ENCODE measurements at places on chromosomes 4 and X.
A peak's percentile ranks its signal among the peaks of the same experiment; 100 is the strongest.

DNA sequence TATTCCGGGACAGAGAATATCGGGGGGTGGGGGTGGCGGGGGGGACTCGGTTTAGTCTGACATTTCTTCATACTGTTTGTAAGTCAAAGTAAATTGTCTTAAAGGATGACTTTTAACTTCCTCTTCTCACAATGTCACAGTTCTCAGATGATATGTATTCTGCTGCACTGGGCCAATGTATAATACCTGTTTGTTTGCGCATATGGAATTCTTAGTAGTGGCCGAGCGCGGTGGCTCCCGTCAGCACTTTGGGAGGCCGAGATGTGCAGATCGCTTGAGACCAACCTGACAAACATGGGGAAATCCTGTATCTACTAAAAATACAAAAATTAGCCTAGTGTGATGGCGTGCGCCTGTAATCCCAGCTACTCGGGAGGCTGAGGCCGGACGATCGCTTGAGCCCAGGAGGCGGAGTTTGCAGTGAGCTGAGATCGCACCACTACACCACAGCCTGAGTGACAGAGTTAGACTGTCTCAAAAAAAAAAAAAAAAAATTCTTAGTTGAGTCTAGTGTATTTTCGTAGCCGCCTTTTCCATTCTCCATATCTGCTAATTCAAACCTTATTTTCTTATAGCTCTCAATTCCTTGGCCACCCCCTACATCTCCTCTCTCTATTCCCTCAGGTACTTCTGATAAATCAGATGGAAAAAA lies 851 bp downstream of the POLR2B start:
- no peak for DNase-seq

DNA sequence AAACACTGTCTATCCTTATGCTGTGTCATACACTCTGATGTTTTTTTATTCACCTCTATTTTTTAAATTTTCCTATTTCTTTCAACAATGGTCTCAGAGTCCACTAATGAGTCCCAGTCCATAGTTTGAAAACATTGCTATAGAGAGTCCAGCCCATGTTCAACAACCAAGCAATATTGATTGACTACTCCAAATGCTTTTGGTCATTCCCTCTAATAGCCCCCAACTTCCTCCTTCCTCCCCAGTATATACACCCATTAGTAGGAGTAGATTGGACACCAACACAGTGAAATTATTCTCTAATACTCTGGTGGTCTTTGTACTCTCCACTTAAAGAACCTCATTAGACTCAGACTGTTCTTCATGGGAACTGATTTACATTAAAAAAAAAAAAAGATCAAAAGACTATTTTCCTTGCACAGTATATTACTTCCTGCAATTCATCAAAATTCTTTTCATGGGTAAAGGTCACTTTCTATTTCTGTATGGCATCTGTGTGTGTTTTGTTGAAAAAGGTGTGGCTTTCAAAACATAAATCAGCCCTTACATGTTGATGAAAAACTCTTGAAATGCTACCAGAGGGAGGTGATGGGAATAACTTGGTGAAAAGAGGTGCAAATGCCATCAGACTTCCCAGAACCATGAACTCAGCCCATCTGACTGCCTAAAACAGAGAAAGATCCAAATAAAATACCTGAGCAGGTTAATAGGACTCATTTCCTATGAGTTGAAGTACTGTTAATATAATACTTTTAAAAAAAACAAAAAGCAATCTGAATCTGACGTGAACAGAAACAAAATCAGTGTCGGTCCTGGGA lies 250.3 kb upstream of the KLF3 start:
- DNase-seq: no peak

DNA sequence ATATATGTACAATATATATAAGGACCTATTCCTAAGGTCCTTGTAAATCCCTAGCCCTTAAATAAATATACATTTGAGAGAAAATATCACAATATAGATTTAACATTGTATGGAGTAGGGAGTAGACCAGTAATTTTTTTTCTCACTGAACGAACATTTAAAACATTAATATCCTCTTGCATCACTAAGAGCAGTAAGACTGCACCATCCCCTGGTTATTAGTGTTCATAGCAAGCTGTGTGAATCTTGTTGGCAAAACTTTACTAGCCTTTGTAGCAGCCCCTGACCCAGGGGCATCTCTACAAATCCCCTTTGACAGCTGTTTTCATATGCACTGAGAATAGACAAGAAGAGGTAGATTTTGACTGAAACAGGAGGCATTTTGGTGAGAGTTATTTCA lies 146.5 kb downstream of the IL1RAPL2 start:
- no peak for DNase-seq

- DNase-seq: no peak
Measured at GRCh38 chr4:109801895-109802319, at the start of gene CFI. Gene CFI, minus strand, starts transcription at chr4:109801999. Its CDS starts 28 bp downstream, at chr4:109801971.

DNA sequence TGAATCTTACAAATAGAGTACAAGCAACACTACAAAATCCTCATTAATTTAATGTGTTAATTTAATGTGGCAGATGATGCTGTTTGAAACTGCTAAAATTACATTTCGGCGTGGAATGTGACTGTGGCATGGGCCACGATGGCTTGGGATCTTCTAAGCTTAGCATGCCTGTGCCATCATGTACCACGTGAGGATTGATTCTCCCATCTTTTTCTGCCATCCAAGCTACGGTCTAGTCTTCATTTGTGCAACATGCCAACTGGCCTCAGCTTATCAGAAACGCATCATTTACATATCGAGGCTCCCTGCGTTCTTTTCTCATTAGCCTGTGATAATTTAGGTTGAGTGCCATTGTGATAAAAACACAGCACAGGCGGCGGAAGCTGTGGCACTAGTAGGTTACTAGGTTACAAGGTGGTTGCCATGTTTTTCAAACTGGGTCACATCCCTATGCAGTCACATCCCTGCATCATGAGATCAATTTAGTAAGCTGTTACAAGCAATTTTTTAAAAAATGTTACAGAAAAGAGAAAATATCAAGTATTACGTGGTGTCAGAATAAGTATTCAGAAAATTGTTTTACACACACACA lies 189.9 kb upstream of the RBPJ start:
- no peak for DNase-seq

GRCh38 chr4:83208371-83209365 lies 75.9 kb downstream of the COQ2 start:
- no peak for DNase-seq

- peak; percentile 79 for DNase-seq
Measured at GRCh38 chr4:22515145-22515887, 550 bp downstream of the ADGRA3 start.

Data from tibial artery (tissue), 4 donors.